Mammary epithelial cell (primary cell): ENCODE measurements at places on chromosomes 7 and 10. TPM values are rescaled to one million over a fixed set of nuclear protein-coding genes. Genes with fewer than 3 reads are reported as not detected.

Gene DNAJB9
- 25.8 and 53.5 TPM in 2 replicates for total RNA-seq

Gene PHKG1
- 0.28 and 0.96 TPM in 2 replicates for total RNA-seq

Gene ANKRD2
- 0.47 TPM in 1 of 2 replicates, not detected in the other for total RNA-seq

Gene CCAR1
- total RNA-seq, result 75.5 and 101 TPM in 2 replicates

Gene EEPD1
- 2.0 TPM for total RNA-seq

Gene ITPRID1
- total RNA-seq, result 0.17 TPM

Gene SSC4D
- 0.42 and 0.64 TPM in 2 replicates for total RNA-seq

Gene TET1
- 1.8 TPM for total RNA-seq

Gene CNNM1
- total RNA-seq, result 2.0 TPM

Gene ZDHHC6
- 23.2 and 37.7 TPM in 2 replicates for total RNA-seq

Gene COL13A1
- total RNA-seq, result 3.0 and 8.8 TPM in 2 replicates

Gene VGF
- 0.54 and 1.2 TPM in 2 replicates for total RNA-seq

Gene TRIM4
- 23.2 and 24.0 TPM in 2 replicates for total RNA-seq

Gene PDE6C
- total RNA-seq, result not detected

Gene RBAK
- total RNA-seq, result 12.5 TPM

Gene BMPER
- total RNA-seq, result not detected in 2 replicates

Gene PPP1R17
- total RNA-seq, result not detected

Gene PSPH
- total RNA-seq, result 54.7 and 56.7 TPM in 2 replicates

Gene CYP26C1
- total RNA-seq, result not detected

Gene HILPDA
- 9.7 TPM for total RNA-seq

Gene GPNMB
- total RNA-seq, result 208 TPM

Gene GIMAP1
- not detected for total RNA-seq

Gene OR2A5
- not detected in 2 replicates for total RNA-seq

Gene IL2RA
- not detected in 2 replicates for total RNA-seq

Gene TMEM225B
- total RNA-seq, result not detected

Gene PLEKHS1
- total RNA-seq, result not detected in 2 replicates

Gene MOSPD3
- total RNA-seq, result 10.6 and 16.3 TPM in 2 replicates

Gene COL1A2
- total RNA-seq, result 13.7 TPM

Gene HBP1
- 23.6 and 29.7 TPM in 2 replicates for total RNA-seq

Gene RP9
- total RNA-seq, result 17.1 and 26.3 TPM in 2 replicates

Gene TFPI2
- total RNA-seq, result 0.33 TPM

Gene KIF11
- total RNA-seq, result 9.3 and 22.4 TPM in 2 replicates

Gene DNAH11
- 0.24 TPM in 1 of 2 replicates, not detected in the other for total RNA-seq

Gene CDHR1
- total RNA-seq, result 8.8 TPM

Gene TMEM213
- not detected in 2 replicates for total RNA-seq

Gene ATOH7
- not detected in 2 replicates for total RNA-seq

Gene SH2D4B
- total RNA-seq, result under 0.01 TPM

Gene BET1
- total RNA-seq, result 29.0 and 56.4 TPM in 2 replicates

Gene SH3PXD2A
- total RNA-seq, result 116 and 123 TPM in 2 replicates

Gene FBXO24
- total RNA-seq, result 0.17 TPM

Gene LRMDA
- not detected in 2 replicates for total RNA-seq

Gene HMX2
- total RNA-seq, result not detected in 2 replicates

Gene KIAA1549
- 3.8 TPM for total RNA-seq

Gene LRIT1
- total RNA-seq, result not detected

Gene CALHM1
- total RNA-seq, result not detected in 2 replicates

Gene TRIM50
- not detected in 2 replicates for total RNA-seq

Gene ZNF117
- 6.2 TPM for total RNA-seq

Gene IKZF1
- total RNA-seq, result not detected

Gene ASAH2
- 1.2 TPM for total RNA-seq

Gene MSS51
- 1.7 and 1.8 TPM in 2 replicates for total RNA-seq

Gene LIPF
- total RNA-seq, result not detected

Gene JAKMIP3
- 0.07 and 0.08 TPM in 2 replicates for total RNA-seq

Gene BLNK
- 9.8 TPM for total RNA-seq

Gene ITGA8
- 0.17 TPM for total RNA-seq
